ENCODE measurements at places on chromosomes 1 and 21. TPM values are rescaled to one million over a fixed set of nuclear protein-coding genes. Genes with fewer than 3 reads are reported as not detected.

Gene CA14
- total RNA-seq, result not detected

DNA sequence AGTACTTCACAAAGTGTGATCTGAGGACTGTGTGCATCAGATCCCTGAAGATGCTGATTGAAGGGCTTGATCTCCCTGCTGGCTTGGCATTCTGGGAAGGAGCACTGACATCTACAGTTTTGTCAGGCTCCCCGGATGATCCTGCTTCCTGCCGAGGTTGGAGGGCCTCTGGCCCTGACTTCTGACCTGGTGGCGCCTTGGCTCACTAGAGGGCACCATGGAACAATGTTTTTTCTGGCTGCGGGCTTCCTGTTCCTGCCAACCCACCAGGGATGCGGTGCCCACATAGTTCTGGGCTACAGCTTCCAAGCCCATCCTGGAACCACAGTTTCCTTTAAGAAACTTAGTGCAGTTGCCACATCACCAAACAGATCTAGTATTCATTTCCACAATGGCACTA is 38.8 kb upstream of the RASAL2 start:
- H3K4me3 ChIP-seq, result no peak overlapping the region
- no peaks in the 10 kb centered on the region for H3K27me3 ChIP-seq
- no peak overlapping the region for H3K27ac ChIP-seq
- no peaks in the 10 kb centered on the region for H3K36me3 ChIP-seq

Gene NBPF4
- not detected for total RNA-seq

DNA sequence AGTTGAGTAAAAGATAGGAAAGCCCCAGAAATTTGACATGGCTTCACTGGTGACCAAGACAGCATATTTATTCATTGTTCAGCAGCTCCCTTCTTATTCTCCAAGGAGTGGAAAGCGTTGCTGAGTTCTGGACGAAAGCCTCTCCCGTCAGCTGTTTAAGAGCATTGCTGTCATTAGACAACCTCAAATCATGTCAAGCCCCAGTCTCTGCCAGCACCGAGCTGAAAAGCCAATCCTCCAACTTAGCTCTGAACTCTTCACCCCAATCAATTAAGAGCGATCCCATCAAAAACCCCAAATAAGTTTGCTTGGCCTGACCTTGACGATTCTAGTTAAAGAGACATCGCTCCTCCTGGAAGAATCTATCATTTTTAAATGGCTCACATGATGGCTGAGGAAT is 110.8 kb downstream of the PLPP3 start:
- H3K36me3 ChIP-seq, result no peaks in the 10 kb centered on the region
- H3K27me3 ChIP-seq, result no peaks in the 10 kb centered on the region
- no peak for DNase-seq
- H3K4me1 ChIP-seq, result no peaks in the 10 kb centered on the region

GRCh38 chr1:110875216-110875731 is 2.3 kb downstream of the CD53 start:
- no peak overlapping the region for H3K27ac ChIP-seq
- no peak for DNase-seq
- H3K4me3 ChIP-seq, result no peak overlapping the region
- H3K4me1 ChIP-seq, result no peaks in the 10 kb centered on the region

GRCh38 chr1:158534496-158534895 is 19.7 kb downstream of the OR6Y1 start:
- no peaks in the 10 kb centered on the region for H3K36me3 ChIP-seq
- no peak overlapping the region for H3K27ac ChIP-seq
- DNase-seq, result no peak
- H3K4me1 ChIP-seq, result no peaks in the 10 kb centered on the region
- H3K4me3 ChIP-seq, result no peak overlapping the region
- H3K27me3 ChIP-seq, result no peaks in the 10 kb centered on the region
